ENCODE measurements at places on chromosomes 11 and 22.

- no peak for DNase-seq
Observed at GRCh38 chr11:70448983-70449567, 50.7 kb downstream of the CTTN start.

GRCh38 chr11:68383976-68384501, 71.6 kb downstream of the LRP5 start:
- peak; percentile 23 for DNase-seq

GRCh38 chr22:30890686-30891442, 77.7 kb downstream of the MORC2 start:
- DNase-seq, result peak; percentile 1

DNA sequence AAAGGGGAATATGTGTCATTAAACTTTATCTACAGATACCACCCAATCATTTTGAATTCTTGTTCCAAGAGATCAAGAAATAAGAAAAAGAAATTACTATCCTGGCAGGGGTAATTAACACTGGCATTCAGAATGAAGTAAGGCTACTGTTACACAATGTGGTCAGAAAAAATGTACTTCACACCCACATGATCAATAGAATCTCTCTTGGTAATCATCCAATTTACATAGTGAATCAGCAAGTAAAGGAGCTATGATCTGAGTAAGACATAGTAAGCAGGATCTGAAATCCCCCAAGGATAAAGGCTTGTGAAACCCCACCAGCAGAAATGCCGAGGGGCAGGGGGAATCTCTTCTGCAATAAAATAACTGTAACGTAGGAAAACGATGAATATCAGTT, 466.5 kb downstream of the FAM181B start:
- no peak for DNase-seq

GRCh38 chr11:67392183-67392715, 463 bp downstream of the RAD9A start:
- no peak for DNase-seq

DNA sequence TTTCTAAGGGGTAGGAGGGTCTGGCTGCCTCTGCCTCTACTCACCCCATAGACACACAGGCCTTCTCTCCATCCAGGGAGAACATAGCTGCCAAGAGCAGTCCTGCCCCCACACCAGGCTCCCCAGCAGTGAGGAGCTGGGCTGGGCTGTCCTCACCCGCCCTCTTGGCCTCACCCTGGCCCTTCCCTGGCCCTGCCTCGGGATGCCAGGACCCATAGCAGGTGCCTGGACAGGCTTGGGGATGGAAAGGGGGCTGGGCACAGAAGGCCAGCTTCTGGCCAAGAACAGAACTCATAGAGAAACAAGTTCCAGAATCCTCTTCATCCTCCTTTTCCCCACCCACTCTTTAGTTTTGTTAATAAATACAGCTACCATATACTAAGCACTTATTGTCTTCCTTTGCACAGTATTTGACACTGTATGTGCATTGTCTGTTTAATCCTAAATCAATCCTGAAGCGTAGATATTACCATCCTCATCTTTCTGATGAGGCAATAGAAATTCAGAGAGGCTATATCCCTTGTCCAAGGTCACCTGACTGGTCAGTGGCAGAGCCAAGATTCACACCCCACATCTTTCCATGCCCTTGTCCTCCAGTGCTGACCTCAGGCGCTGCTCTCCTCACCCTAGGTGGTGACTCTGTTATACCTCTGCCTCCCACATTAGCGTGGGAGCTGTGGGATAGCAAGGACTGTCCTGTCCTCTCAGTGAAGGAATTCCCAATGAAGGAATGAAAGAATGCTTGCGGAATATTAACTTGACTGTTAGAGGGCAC, 22.0 kb upstream of the MYOD1 start:
- no peak for DNase-seq

- no peak for DNase-seq
Observed at GRCh38 chr11:14611939-14612338, 31.7 kb upstream of the PDE3B start.

DNA sequence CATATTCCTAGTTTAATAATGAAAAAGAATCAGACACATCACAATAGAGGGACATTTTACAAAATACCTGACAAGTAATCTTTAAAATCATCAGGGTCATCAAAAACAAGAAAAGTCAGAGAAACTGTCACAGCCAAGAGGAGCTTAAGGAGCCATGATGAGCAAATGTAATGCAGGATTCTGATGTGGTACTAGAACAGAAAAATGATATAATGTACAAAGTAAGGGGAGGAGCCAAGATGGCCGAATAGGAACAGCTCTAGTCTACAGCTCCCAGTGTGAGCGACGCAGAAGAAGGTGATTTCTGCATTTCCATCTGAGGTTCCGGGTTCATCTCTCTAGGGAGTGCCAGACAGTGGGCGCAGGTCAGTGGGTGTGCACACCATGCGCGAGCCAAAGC, 198.0 kb upstream of the FAT3 start:
- no peak for DNase-seq

DNA sequence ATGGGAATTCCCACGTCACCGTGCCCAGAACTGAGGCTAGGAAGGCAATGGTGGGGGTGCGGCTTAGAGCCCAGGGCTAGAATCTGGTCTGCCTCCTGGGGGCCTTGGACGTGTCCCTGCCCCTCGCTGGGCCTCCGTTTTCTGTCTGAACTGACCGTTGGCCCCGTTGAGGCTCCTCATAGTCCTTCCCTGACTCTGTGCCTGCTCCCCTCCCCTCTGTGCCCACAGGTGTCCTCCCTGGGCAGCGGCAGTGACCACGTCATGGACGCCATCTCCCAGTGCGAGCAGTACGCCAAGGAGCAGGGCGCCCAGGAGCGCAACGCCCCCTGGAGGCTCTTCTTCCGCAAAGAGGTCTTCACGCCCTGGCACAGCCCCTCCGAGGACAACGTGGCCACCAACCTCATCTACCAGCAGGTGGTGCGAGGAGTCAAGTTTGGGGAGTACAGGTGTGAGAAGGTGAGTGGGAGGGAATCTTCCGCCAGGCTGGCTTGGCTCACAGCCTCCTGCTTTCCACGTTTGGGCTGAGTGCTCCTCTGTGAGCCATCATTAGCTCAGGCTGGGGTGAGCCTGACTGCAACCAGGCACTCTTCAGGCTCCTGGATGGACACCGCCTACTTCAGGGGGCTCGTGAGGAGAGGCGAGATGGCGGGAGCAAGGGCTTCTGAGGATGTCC, 63.9 kb downstream of the MYO7A start:
- DNase-seq, result peak; percentile 73

GRCh38 chr11:100094121-100094865, 592.8 kb upstream of the ARHGAP42 start:
- no peak for DNase-seq

DNA sequence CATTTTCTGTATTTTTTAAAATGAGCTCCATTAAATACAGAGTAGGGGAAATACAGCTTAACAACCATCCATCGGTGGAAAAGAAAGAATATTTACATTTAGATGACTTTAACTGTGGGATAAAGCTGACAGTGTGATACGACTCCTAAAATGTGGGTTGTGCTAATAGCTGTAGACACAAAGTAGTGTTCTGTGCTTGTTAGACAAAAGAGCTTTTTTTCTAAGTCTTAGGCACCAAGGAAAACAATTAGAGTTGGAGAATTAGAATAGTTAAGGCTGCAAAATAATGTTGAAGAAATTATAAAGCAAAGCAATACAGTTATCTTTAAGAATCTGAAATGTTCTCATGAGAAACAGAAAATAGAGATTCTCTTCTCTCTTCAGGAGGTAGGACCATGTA, 307.7 kb upstream of the KIRREL3 start:
- DNase-seq, result no peak

GRCh38 chr11:5277807-5278382, 8.2 kb upstream of the HBE1 start:
- no peak for DNase-seq

GRCh38 chr22:42156598-42156997, 26.0 kb upstream of the CYP2D6 start:
- no peak for DNase-seq

GRCh38 chr11:67251841-67252240, 14.4 kb upstream of the GRK2 start:
- no peak for DNase-seq

DNA sequence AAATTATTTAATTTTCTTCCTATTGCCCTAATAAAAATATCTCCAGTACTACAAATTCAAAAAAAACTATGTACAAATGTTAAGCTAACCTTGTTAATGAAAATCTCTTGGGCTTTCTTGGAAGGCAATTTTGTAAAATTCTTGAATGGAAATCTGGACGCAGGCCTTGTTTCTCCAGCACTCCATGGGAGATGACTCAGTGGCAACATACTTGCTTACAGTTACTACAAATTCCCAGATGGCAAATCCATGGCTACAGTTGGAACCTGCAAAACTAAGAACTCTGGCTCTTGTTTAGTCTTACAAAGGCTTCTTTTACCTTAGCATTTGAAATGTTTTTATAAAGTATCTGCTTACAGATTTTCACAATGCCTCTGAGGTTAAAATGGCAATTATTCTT, 725.2 kb downstream of the DLG2 start:
- DNase-seq, result no peak

DNA sequence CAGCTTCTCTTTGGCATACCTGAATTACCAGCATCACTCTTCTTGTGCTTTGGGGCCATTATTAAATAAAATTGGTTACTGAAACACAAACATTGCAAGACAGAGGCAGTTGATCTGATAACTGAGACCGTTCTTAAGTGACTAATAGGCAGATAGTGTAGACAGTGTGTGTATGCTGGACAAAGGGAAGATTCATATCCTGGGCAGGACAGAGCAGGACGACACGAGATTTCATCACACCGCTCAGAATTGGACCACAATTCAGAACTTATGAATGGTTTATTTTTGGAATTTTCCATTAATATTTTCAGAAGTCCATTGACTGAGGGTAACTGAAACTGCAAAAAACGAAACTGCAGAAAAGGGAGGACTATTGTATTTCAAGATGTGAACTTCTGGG, 68.6 kb downstream of the LDLRAD3 start:
- no peak for DNase-seq

GRCh38 chr11:27505781-27506180, 788 bp downstream of the LIN7C start:
- peak; percentile 26 for DNase-seq

GRCh38 chr11:46322759-46323158, 24.5 kb upstream of the DGKZ start:
- DNase-seq, result no peak

DNA sequence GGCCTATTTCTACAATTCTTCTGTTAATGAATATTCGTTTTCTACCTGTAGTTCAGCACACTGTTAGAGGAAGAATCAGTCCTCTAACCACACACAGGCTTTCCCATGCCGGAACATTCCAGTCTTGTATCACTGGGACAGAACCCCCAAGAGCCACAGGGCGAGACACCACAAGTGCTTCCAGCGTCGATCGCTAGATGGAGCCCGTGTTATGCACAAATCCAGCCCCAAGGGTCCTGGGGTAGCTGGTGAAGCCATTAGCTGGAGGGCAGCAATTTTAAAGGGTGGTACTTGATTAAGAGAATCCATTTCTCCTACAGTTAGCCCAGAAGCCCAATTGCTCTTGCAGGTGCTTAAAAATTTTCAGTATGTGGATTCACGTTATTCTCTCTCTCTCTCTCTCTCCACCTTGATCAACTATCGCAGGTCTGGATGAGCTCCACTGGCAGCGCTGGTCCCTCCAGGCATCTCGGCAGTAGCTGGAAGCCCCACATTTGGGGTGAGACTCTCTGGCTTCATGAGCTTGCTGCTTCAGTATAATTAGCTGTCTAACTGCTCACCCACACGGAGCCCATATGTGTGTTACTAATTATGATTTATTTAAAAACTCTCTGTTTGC, 148.2 kb upstream of the SNX19 start:
- DNase-seq, result no peak

DNA sequence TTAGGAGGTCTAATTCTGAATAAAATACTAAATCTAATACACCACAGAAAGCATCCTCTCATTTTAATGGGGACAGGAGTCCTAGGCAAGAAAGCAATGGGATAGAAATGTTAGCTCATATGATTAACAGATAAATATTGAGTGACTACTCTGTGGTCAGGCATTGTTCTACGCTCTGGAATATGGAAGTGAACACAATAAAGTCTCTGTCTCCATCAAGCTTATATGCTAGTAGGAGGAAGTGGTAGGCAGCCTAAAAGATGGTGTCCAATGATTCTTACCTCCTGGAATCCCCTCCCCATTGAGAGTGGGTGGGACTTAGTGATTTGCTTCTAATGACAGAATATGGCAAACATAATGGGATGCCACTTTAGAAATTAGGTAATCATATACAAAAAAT, 160.3 kb upstream of the PDGFD start:
- no peak for DNase-seq
